Uterus (tissue), 4 donors: ENCODE measurements at places on chromosomes 3 and 15. TPM values are rescaled to one million over a fixed set of nuclear protein-coding genes. Genes with fewer than 3 reads are reported as not detected.

- no peaks in the 10 kb centered on the region for H3K4me1 ChIP-seq
- no peak overlapping the region for H3K4me3 ChIP-seq
- H3K27ac ChIP-seq, result no peak overlapping the region
- DNase-seq, result no peak
- H3K27me3 ChIP-seq, result no peaks in the 10 kb centered on the region
Observed at GRCh38 chr3:124351430-124352148, 359.7 kb upstream of the ROPN1 start.

DNA sequence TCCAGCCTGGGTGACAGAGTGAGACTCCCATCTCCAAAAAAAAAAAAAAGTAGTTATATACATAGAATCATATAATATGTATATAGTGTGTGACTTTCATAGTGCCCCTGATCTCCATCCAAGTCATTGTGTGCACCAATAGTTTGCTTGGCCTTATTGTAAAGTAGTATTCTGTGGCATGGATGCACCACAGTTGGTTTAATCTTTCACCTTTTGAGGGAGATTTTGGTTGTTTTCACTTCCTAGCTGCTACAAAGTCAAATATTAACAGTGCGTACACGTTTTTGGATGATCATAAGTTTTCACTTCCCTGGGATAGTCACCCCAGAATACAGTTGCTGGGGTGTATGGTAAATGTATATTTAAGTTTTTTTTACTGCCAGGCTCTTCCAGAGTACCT lies 162.8 kb downstream of the PTPRG start:
- no peaks in the 10 kb centered on the region for H3K4me1 ChIP-seq
- H3K27me3 ChIP-seq, result no peaks in the 10 kb centered on the region
- no peak overlapping the region for H3K27ac ChIP-seq
- H3K36me3 ChIP-seq, result no peaks in the 10 kb centered on the region

The CCDC9B gene
- 43.8 TPM for total RNA-seq

GRCh38 chr15:74134387-74135027 lies 4.1 kb downstream of the ISLR2 start:
- H3K27me3 ChIP-seq, result peaks cover 23% of the 10 kb centered on the region
- H3K27ac ChIP-seq, result no peak overlapping the region
- no peaks in the 10 kb centered on the region for H3K36me3 ChIP-seq
- no peak overlapping the region for H3K4me3 ChIP-seq
- H3K4me1 ChIP-seq, result no peaks in the 10 kb centered on the region
- peak; percentile 25 for DNase-seq

GRCh38 chr3:11164607-11165006 lies 10.3 kb downstream of the HRH1 start:
- no peaks in the 10 kb centered on the region for H3K4me1 ChIP-seq
- no peak overlapping the region for H3K4me3 ChIP-seq
- no peak overlapping the region for H3K27ac ChIP-seq
- no peak for DNase-seq
- no peaks in the 10 kb centered on the region for H3K36me3 ChIP-seq

The ADAMTS17 gene
- total RNA-seq, result 8.1 TPM

GRCh38 chr3:47961815-47962606 lies 54.2 kb downstream of the MAP4 start:
- no peaks in the 10 kb centered on the region for H3K27me3 ChIP-seq
- no peak overlapping the region for H3K27ac ChIP-seq
- no peak overlapping the region for H3K4me3 ChIP-seq
- H3K36me3 ChIP-seq, result no peaks in the 10 kb centered on the region
- no peaks in the 10 kb centered on the region for H3K4me1 ChIP-seq

- DNase-seq, result no peak
- no peaks in the 10 kb centered on the region for H3K27me3 ChIP-seq
- H3K27ac ChIP-seq, result no peak overlapping the region
- no peaks in the 10 kb centered on the region for H3K36me3 ChIP-seq
- H3K4me1 ChIP-seq, result no peaks in the 10 kb centered on the region
Observed at GRCh38 chr3:44031387-44032380, 210.0 kb upstream of the TOPAZ1 start.

DNA sequence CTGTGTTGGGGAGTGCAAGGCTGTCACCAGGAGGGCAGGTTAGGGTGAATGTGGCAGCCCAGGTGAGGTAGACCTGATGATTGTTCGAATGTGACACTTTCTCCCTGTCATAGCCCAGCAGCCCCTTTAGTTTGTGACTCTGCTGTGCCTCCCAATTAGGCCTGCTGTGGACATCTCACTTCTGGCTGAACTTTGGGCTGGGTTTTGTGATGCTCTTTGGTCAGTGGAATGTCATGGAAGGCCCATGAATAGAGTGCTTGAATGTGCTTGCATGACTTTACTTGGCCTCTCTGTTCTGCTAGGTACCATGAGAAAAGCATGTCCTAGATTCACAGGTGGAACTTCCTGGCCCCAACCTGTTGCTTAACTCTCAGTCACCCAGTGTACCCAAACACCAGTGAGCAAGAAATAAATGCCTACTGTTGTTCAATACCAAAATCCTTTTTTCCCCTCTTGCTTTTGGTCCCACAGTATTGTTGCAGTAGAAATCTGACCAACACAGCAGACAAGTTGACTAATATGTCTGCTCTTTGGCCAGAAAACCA lies 249.7 kb downstream of the PTPRG start:
- H3K27me3 ChIP-seq, result no peaks in the 10 kb centered on the region
- H3K4me3 ChIP-seq, result no peak overlapping the region
- H3K27ac ChIP-seq, result no peak overlapping the region
- no peaks in the 10 kb centered on the region for H3K36me3 ChIP-seq
- no peak for DNase-seq

The ILDR1 gene
- 1.9 TPM for total RNA-seq

The ZNF662 gene
- total RNA-seq, result 7.2 TPM

The GOLGA8J gene
- not detected for total RNA-seq

- no peak overlapping the region for H3K4me3 ChIP-seq
- peaks cover 4% of the 10 kb centered on the region for H3K4me1 ChIP-seq
- peak overlapping the region; percentile 68 for H3K27ac ChIP-seq
Observed at GRCh38 chr3:149554826-149555225, 80.3 kb downstream of the TM4SF4 start.

The BCL2A1 gene
- 12.6 TPM for total RNA-seq

DNA sequence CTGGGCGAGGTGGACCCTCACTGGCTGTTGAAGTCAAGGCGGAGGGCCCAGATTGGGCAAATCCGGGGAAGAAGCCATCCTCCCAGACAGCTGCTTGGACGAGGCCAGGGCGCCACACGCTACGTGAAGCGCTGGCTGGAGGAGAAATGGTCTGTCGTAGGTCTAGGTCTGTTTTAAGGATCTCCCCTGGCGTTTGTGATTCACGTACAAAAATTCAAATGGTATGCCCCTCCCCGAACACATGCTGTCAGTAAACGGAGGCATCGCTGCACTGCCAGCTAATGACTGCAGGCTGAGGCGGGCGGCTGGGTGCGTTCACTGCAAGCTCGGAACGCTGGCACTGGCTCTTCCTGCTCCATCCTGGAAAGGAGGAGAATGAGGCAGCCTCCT lies 69.9 kb downstream of the EPHB3 start:
- DNase-seq, result no peak
- no peak overlapping the region for H3K27ac ChIP-seq
- no peaks in the 10 kb centered on the region for H3K4me1 ChIP-seq
- no peaks in the 10 kb centered on the region for H3K27me3 ChIP-seq

GRCh38 chr15:101159096-101159935 lies 92.5 kb downstream of the CHSY1 start:
- no peaks in the 10 kb centered on the region for H3K4me1 ChIP-seq
- no peak for DNase-seq
- H3K27ac ChIP-seq, result no peak overlapping the region
- H3K4me3 ChIP-seq, result no peak overlapping the region
- no peaks in the 10 kb centered on the region for H3K27me3 ChIP-seq

The SIDT1 gene
- 1.8 TPM for total RNA-seq

DNA sequence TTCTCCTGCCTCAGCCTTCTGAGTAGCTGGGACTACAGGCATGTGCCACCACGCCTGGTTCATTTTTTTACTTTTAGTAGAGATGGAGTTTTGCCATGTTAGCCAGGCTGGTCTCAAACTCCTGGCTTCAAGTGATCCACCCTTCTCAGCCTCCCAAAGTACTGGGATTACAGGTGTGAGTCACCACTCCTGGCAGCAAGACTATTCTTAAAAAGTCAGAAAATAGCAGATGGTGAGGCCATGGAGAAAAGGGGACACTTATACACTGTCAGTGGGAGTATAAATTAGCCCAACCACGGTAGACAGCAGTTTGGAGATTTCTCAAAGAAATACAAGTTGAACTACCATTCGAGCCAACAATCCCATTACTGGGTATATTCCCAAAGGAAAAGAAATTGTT lies 603.3 kb upstream of the TBL1XR1 start:
- H3K4me3 ChIP-seq, result no peak overlapping the region
- no peak for DNase-seq
- no peaks in the 10 kb centered on the region for H3K36me3 ChIP-seq
- H3K4me1 ChIP-seq, result no peaks in the 10 kb centered on the region

DNA sequence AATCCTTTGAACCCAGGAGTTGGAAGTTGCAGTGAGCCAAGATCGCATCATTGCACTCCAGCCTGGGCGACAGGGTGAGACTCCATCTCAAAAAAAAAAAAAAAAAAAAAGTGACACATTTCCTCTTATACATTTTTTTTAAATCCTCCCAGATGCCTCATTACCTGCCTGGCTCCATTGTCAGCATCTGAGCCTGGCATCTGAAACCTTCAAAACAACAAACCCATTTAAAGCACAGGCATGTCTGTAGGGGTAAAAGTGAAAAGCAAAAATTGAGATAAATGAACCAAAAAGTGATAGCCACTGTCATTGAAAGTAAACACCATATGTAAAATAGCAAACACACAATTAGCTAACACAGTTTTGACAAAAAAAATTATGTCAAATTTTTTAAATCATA lies 38.6 kb downstream of the OSBPL10 start:
- H3K36me3 ChIP-seq, result no peaks in the 10 kb centered on the region
- no peak overlapping the region for H3K4me3 ChIP-seq
- no peak for DNase-seq

GRCh38 chr3:39707314-39707909 lies 102.0 kb upstream of the MYRIP start:
- DNase-seq, result no peak
- H3K27ac ChIP-seq, result no peak overlapping the region
- no peaks in the 10 kb centered on the region for H3K4me1 ChIP-seq
- no peaks in the 10 kb centered on the region for H3K27me3 ChIP-seq
- H3K36me3 ChIP-seq, result no peaks in the 10 kb centered on the region

The P2RY13 gene
- 1.2 TPM for total RNA-seq

GRCh38 chr3:153547970-153548369 lies 385.9 kb downstream of the RAP2B start:
- H3K27me3 ChIP-seq, result no peaks in the 10 kb centered on the region
- H3K4me1 ChIP-seq, result no peaks in the 10 kb centered on the region
- H3K4me3 ChIP-seq, result no peak overlapping the region

- H3K36me3 ChIP-seq, result no peaks in the 10 kb centered on the region
- no peaks in the 10 kb centered on the region for H3K27me3 ChIP-seq
- H3K4me1 ChIP-seq, result no peaks in the 10 kb centered on the region
- peak overlapping the region; percentile 31 for H3K27ac ChIP-seq
- peak overlapping the region; percentile 3 for H3K4me3 ChIP-seq
- no peak for DNase-seq
Observed at GRCh38 chr3:123447416-123447748, 1.5 kb downstream of the ADCY5 start.

- H3K27ac ChIP-seq, result no peak overlapping the region
- no peaks in the 10 kb centered on the region for H3K36me3 ChIP-seq
- H3K4me3 ChIP-seq, result no peak overlapping the region
- no peaks in the 10 kb centered on the region for H3K4me1 ChIP-seq
- DNase-seq, result no peak
Observed at GRCh38 chr3:81579744-81580143, 181.7 kb downstream of the GBE1 start.

- H3K4me1 ChIP-seq, result peaks cover 13% of the 10 kb centered on the region
- DNase-seq, result no peak
- peak overlapping the region; percentile 66 for H3K27ac ChIP-seq
- H3K27me3 ChIP-seq, result no peaks in the 10 kb centered on the region
Observed at GRCh38 chr3:127003601-127004280, 20.8 kb downstream of the PLXNA1 start.

The GHSR gene
- not detected for total RNA-seq

The PLSCR2 gene
- not detected for total RNA-seq

The CHRD gene
- total RNA-seq, result 24.8 TPM

DNA sequence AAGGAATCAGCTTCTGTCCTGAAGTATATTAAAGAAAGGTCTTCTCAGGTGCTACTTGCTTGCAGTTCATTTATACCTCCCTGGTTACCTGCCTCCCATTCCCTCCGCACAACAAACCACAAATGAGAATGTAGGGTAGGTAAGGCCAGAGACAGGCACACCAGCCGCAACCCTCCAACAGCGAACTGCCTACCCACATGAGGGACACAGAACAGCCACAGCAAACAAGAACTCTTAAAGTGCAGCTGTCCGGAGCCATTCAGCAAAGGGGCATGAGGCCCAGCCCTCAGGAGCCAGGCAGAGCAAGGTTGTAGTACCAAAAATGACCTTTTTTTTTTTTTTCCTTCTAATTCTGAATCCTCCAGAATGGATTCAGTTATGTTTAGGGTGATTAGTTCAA lies 52.4 kb downstream of the SPSB4 start:
- no peak overlapping the region for H3K4me3 ChIP-seq
- no peaks in the 10 kb centered on the region for H3K27me3 ChIP-seq
- DNase-seq, result no peak
- no peaks in the 10 kb centered on the region for H3K36me3 ChIP-seq
- no peak overlapping the region for H3K27ac ChIP-seq

The MYNN gene
- 17.9 TPM for total RNA-seq

- H3K36me3 ChIP-seq, result no peaks in the 10 kb centered on the region
- H3K4me1 ChIP-seq, result no peaks in the 10 kb centered on the region
- H3K27me3 ChIP-seq, result no peaks in the 10 kb centered on the region
- H3K4me3 ChIP-seq, result no peak overlapping the region
- no peak overlapping the region for H3K27ac ChIP-seq
- no peak for DNase-seq
Observed at GRCh38 chr3:18046131-18046915, 303.9 kb upstream of the TBC1D5 start.

The NANOGP8 gene
- total RNA-seq, result not detected

The PPM1L gene
- 20.5 TPM for total RNA-seq

The ISY1 gene
- 4.1 TPM for total RNA-seq

The RASA2 gene
- total RNA-seq, result 35.4 TPM

DNA sequence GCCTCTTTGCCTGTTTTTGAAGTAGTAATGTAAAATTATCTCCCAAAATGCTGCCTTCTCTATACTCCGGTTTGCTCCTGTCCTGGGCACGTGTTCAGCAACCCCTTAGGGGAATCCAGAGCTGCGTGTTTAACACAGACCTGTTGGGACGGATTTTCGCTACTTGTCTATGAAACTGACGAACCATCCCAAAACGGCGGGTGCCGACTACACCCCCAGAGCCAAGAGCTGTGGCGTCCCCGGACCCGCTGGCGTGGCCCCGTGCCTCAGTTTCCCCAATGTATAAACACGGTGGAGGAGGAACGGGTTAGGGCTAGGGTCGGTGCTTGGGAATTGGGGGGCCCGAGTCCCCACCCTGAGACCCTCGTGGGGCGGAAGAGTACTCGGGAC lies 473 bp downstream of the FHIT start:
- no peaks in the 10 kb centered on the region for H3K36me3 ChIP-seq
- H3K27me3 ChIP-seq, result no peaks in the 10 kb centered on the region
- H3K4me1 ChIP-seq, result no peaks in the 10 kb centered on the region
- H3K4me3 ChIP-seq, result peak overlapping the region; percentile 54
